ENCODE measurements at places on chromosomes 1 and 21.

- DNase-seq: no peak
These were observed 1.7 kb upstream of the GLIS1 start for GRCh38 chr1:53740621-53741105.

DNA sequence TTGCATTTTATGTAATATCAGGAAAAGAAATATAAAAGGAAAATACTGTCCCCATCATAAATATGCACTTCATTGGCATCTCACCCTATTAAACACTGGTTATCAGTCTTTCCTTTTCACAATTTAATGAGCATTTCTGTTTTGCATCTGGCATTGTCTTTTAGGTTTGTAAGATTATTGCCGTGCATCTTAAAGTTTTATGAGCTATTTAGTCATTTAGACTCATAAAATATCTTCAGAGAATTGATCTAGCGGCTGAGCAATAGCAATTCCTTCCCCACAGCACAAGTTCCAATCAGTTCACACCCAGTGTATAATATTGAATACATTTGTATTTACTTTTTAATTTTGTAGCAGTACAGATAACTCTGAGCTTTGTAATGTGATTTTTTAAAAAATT lies 112.3 kb upstream of the C1orf105 start:
- no peak for DNase-seq

DNA sequence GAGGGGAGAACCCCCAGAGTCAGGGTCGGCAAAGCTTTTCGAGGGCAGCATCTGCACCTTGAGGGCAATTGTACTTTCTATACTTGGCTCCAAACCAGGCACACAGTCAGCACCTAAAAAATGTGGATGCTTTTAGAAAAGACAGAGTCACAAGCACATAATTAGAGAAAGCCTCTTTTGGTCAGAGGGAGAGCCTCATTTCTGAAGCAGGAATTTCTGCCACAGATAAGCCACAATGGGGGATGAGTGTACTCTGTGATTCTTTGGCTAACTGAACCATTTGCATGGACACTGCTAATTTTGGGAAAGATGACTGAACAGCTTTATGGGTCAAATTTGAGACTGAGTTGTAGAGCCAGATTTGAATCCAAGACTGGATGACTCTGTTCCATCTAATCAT lies 635.7 kb downstream of the KIF26B start:
- no peak for DNase-seq

GRCh38 chr1:64623750-64624191 lies 121.1 kb upstream of the RAVER2 start:
- DNase-seq: no peak

GRCh38 chr1:177959811-177960515 lies 9.9 kb downstream of the SEC16B start:
- no peak for DNase-seq

DNA sequence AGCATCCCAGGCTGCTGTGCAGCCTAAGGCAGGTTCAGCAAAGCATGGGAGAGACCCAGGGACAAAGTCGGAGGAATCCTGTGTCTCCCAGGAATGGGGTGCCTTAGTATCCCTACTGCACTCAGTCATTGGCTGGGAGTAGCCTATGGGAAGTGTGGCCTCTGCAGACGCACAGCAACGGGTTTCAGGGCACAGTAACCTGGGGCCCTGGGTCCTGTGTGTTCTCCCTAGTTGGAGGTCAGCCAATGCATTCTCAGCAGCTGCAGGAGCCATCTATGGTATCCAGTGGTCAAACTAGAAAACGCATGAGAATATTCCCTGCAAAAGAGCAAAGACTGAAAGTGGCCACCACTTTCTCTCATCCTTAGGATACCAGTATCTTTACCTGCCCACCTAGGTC lies 13.7 kb upstream of the C1orf21 start:
- DNase-seq: no peak

DNA sequence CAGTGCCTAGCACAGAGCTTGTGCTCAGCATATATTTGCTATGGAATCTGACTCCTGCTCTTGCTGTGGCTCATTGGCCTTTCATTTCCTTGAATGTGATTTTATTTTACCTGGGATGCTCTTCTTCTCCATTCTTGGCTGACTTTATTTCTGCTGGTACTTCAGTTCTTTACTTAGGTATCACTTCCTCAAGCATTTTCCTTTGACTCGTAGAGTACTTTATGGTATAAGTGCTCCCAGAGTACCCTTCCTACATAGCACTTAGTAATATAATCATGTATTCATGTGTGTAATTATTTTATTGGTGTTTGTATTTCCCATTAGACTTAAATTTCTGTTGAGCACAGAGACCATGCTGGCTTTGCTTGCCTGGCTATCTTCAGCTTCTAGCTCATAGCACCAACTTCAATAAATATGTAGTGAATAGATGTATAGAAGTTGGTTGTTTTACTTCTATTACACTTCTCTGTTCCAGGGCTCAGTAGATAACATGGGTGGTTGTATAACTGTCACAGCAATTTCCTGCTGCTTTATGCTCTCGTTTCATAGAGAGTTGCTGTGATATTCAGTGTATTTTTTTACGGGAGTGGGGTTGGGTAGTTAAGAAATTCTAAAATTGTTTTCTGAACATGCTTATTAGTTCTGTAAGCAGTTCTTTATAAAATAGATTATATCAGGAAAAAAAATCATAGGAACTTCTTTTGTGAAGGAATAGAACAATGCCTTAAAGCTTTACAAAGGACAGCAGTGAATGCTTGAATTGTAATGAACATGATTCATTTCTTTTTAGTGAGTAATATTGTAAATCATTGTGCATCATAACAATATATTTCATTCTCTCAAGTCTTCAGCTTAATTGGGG lies 112.2 kb downstream of the NEK7 start:
- no peak for DNase-seq

GRCh38 chr1:114078116-114078515 lies 75.6 kb downstream of the SYT6 start:
- DNase-seq: no peak

GRCh38 chr21:16534408-16535101 lies 804.8 kb downstream of the USP25 start:
- DNase-seq: peak; percentile 86

GRCh38 chr1:192571668-192572067 lies 3.9 kb upstream of the RGS1 start:
- DNase-seq: no peak

- no peak for DNase-seq
These were observed 82.8 kb downstream of the GLUL start for GRCh38 chr1:182308826-182309225.

DNA sequence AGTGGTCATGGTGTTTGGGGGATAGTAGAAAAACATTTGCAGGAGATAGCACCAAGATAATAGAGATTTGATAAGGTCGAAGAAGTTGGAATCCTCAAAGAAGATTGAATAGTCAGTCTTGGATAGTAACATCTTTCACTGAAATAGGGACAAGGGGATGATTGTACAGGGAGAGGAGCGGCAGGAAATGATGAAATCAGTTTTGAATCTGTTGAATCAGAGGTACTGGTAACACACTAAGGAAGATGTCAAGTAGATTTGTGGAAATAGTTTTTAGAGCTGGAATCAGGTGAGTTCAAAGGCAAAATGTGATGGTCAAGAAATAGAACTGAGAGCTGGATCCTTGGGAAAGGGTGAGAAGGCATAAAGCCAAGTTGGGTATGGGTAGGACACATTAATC lies 26.5 kb downstream of the CAP1 start:
- no peak for DNase-seq

- no peak for DNase-seq
These were observed 23.3 kb upstream of the RPE65 start for GRCh38 chr1:68473060-68473459.

DNA sequence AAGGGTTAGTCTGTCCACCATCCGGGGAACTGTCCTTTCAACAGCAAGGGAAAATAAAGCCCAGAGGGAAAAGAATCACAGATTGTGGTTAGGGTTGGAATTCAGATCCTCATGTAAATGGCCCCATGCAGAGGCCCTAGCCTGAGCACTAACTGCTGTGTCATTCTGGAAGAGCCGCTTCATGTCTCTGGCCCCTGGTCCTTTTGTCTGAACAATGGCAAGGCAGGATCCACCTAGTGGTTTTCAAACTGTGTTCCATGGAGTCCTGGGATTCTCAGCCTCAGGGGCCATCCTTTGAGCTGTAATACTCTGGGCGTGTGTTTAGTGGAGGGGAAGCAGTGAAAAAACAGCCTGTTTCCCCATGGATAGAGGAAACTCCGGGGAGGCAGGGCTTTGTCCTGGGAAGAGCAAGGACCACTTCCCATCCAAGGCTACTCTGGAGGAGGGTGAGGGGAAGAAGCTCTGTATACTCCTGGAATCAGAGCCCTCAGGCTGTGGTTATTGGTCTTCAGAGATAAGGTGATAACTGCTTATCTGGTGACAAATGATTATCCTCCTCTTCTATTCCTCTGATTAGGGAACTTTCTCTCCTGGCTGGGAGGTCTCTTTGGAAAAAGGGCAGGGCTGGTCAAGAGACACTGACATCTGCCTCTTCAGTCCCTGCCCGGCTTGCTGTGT lies 19.2 kb downstream of the PAX7 start:
- no peak for DNase-seq

GRCh38 chr1:23466423-23466989 lies 17.5 kb downstream of the ASAP3 start:
- DNase-seq: no peak

DNA sequence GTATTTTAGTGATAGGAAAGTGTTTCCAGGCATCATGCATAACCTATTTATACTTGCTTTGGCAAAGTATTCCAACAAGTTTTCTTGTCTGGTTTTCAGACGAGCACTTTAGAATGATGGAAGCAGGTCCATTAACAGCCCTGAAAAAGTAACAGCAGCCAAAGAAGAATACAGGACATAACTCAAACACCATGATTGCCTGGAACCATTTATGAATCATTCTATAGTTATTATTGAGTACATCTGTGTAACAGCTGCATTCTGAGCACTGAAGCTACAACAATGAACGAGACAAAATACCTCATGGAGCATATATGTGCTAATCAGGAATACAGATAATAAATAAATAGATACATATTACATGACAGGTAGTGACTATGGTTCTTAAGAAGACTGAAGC lies 12.6 kb downstream of the IL10RB start:
- no peak for DNase-seq

DNA sequence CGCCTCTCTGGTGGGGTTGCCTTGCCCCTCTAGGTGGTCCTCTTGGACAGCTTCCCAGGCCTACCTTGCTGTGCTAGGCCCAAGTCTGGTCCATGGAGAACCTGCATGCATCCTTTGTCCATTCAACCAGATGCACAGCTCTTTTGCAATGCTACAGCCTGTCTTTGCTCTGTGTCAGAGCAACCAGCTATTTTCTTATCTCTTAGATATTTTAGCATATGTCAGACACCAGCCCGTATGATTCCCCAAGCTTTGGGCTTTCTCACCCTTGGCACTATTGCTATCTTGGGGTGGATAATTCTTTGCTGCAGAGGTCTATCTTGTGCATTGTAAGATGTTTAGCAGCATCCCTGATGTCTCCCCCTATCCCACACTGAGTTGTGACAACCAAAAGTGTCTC lies 32.3 kb downstream of the TNN start:
- no peak for DNase-seq

DNA sequence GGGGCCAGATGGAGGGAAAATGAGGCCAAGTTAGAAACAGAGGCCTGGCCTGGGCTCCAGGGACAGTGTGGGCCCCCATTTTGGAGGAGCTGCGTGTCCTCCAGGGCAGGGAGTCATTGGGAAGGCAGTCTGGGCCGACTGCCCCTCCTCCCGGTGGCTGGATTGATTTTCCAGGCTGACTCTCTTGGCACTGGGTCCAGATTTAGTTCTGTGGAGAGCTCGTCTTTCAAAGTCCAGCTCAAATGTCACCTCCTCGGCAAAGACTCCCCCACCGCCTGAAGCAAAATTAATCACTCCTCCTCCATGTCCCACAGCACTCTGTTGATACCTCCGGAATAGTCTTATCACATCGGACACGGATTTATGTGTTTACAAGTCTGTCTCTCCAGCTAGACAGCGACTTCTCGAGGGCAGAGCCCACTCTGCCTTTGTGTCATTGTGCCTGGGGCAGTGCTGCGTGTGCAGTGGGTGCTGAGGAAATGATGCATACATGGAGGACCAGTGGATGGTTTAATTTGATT lies 175.1 kb downstream of the CAMTA1 start:
- DNase-seq: peak; percentile 85

- DNase-seq: no peak
These were observed 58.6 kb upstream of the HIVEP3 start for GRCh38 chr1:41977326-41977725.

DNA sequence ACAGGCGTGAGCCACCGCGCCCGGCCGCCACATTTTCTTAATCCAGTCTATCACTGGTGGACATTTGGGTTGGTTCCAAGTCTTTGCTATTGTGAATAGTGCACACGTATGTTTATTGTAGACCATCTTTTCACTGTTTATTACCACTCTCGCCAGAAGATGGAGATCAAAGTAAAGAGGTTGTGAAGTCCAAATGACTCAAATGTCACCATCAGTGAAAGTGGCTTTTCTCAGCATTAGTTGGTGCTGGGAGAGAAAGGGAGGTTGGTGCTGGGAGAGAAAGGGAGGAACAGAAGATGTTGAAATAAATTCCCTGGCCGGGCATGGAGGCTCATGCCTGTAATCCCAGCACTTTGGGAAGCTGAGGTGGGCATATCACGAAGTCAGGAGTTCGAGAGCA lies 10.4 kb upstream of the UHMK1 start:
- DNase-seq: no peak

- no peak for DNase-seq
These were observed 17.4 kb downstream of the MIGA1 start for GRCh38 chr1:77796695-77797405.

GRCh38 chr1:242745079-242745478 lies 220.6 kb upstream of the PLD5 start:
- DNase-seq: no peak

GRCh38 chr1:57854436-57854835 lies 430.6 kb upstream of the DAB1 start:
- no peak for DNase-seq

GRCh38 chr1:239735111-239735510 lies 348.7 kb downstream of the CHRM3 start:
- DNase-seq: no peak

DNA sequence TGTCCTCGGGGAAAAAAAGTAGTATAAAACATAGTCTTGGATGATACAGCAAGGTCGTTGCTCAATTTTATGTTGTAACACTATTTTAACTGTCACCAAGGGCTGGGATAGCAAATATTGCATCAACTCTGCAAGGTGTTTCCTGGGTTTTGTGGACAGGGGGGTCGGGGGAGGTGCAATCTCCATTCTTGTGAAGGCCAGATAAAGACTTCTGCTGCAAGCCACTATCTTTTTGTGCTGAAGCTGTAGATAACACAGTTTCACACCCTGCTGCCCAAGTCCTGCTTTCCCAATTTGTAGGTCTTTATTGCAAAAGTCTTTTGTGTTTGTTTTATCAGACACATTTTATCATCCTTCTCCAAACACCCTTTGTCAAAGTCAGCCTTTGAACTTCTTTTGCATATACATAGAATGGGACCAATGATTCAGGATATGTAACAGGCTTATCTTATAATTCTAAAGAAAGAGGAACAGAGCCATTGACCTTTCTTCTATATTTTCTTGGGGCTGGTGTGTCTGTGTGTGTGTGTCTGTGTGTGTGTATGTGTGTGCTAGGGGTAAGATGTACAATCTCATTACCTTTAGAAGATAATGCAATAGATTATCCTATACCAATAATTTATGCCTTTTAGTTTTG lies 140.6 kb downstream of the RUNX1 start:
- DNase-seq: no peak

Measured in left hindlimb (tissue), 1 donor.